ENCODE measurements at places on chromosomes 3 and 15. TPM values are rescaled to one million over a fixed set of nuclear protein-coding genes. Genes with fewer than 3 reads are reported as not detected.

Gene MST1R
- total RNA-seq = 1.3 TPM

Gene TAGLN3
- total RNA-seq = not detected

Gene ACAN
- total RNA-seq = 3.3 TPM

Gene GNB4
- 50.5 TPM for total RNA-seq

Gene SHC4
- total RNA-seq = 2.2 TPM
